SJSA1 (cell line): ENCODE measurements at places on chromosomes 11 and 22. TPM values are rescaled to one million over a fixed set of nuclear protein-coding genes. Genes with fewer than 3 reads are reported as not detected.
A peak's percentile ranks its signal among the peaks of the same experiment; 100 is the strongest.

The CLDN25 gene
- total RNA-seq = not detected in 2 replicates

The MMP8 gene
- total RNA-seq = not detected in 2 replicates

The VSIG10L2 gene
- not detected in 2 replicates for total RNA-seq

The MYO7A gene
- not detected in 2 replicates for total RNA-seq

The RAPSN gene
- 0.34 TPM in 1 of 2 replicates, not detected in the other for total RNA-seq

- no peak for DNase-seq
- H3K27ac ChIP-seq = no peak overlapping the region
- H3K4me1 ChIP-seq = no peaks in the 10 kb centered on the region
- peaks cover 4% of the 10 kb centered on the region; the same call in 1 of the 2 replicates for H3K27me3 ChIP-seq
Observed at GRCh38 chr22:17305076-17305475, 64.2 kb upstream of the CECR2 start.

DNA sequence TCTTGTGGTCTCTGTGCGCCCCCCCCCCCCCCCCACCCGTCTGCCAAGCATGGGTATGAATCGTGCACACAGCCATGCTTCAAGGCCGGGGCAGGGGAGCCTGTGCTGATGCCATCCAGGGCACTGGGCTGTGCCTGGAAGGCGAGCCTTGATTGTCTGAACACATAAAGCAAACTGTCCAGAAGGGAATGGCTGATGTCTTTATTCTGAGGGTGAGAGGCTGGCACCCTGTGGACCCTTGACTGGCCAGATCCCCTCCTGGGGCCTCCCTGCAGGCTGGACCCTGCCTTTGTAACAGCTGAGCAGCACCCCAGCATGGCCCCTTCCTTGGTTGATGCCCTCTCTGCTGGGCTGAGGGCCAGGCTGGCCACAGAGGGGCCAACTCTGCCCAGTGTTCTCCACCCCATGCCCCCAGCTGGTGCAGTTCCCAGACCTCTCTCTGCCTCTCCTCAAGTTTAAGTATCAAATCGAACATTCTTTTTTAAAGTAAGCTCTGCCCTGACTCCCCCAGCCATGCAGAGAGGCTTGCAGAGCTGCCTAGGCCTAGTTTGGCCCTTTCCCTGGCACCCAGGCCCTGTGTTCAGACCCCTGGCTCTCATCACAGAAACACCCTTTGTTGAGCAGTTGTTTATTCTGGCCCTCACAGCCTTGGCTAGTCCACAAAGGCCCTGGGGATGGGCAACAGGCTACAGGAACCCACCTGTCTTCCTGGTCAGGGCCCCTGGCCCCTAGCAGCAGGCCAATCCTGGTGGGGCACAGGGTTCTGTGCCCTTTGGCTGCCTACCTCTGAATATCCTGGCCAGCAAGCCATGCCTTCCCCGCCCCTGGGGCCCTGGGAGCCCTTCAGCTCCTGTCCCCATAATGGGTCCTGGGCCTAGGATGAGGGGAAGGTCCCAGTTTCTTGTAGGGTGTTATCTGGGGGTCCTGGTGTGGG, 3.9 kb upstream of the RANBP1 start:
- no peak overlapping the region for H3K27ac ChIP-seq
- H3K36me3 ChIP-seq = peaks cover 96% of the 10 kb centered on the region
- H3K4me3 ChIP-seq = no peak overlapping the region
- peaks cover 11% of the 10 kb centered on the region for H3K4me1 ChIP-seq
- H3K27me3 ChIP-seq = no peaks in the 10 kb centered on the region

GRCh38 chr11:99535406-99535805, 514.7 kb downstream of the CNTN5 start:
- H3K27ac ChIP-seq = no peak overlapping the region
- no peaks in the 10 kb centered on the region for H3K4me1 ChIP-seq
- DNase-seq = no peak
- H3K27me3 ChIP-seq = no peaks in the 10 kb centered on the region
- H3K36me3 ChIP-seq = no peaks in the 10 kb centered on the region

GRCh38 chr22:31347251-31348008, 1.3 kb upstream of the PATZ1 start:
- H3K4me3 ChIP-seq = peak overlapping the region; percentile 71
- peak overlapping the region; percentile 57 for H3K27ac ChIP-seq
- DNase-seq = peak; percentile 67
- no peaks in the 10 kb centered on the region for H3K27me3 ChIP-seq
- peaks cover 39% of the 10 kb centered on the region for H3K4me1 ChIP-seq
- peaks cover 27% of the 10 kb centered on the region for H3K36me3 ChIP-seq

DNA sequence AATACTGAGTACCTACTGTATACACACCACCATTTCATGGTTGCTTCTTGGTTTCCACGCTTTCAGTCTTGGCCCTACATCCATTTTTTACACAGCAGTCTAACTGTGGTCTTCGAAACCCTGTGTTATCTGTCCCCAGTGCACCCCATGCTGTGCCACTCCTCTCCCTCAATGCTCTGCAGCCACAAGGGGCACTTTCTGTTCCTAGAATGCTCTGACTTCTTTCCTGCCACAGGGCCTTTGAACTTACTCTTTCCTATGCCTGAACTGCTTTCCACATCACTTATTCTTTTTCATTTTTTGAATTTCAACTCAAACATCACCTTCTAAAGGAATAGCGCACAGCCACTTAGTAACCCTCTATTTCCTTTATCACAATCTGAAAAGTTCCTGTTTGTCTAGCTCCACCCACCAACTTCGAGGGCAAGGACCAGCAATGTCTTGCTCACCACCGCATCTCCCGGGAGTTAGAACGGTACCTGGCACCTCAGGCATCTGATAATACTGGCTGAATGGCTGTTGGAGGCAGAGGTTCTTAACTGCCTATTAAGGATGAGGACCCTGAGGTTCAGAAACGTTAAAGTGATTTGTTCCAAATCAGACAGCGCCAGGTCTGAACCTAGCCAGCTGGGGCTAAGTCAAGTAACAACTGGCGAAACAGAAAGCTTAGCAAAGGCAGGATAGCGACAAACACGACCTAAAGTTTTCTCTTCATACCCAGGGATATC, 568 bp downstream of the ALG8 start:
- H3K27me3 ChIP-seq = no peaks in the 10 kb centered on the region
- H3K36me3 ChIP-seq = 0 out of 2 replicates have a peak, but pooled peaks cover 4% of the 10 kb centered on the region
- H3K4me3 ChIP-seq = peak overlapping the region; percentile 58
- DNase-seq = no peak
- peak overlapping the region; percentile 74 for H3K27ac ChIP-seq
- 0 out of 2 replicates have a peak, but pooled peaks cover 10% of the 10 kb centered on the region for H3K4me1 ChIP-seq

DNA sequence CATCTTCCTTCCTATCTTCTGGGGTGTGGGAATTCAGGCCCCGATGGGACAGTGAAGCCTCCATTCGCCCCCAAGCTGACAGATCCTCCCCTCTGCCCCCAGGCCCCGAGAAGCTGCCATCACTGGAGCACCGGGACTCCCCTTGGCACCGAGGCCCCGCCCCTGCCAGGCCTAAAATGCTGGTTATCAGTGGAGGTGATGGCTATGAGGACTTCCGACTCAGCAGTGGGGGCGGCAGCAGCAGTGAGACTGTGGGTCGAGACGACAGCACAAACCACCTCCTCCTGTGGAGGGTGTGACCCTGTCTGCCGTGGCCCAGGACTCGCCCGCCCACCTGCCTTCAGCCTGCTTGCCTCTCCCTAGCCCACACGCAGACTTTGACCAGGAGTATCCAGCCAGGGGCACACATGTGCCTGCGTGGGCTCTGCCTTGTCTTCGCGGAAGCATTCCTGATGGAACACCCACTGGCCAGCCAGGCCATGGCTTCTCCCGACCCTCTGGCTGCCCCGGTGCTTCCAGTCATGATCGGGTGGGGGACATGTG, 8.6 kb upstream of the RELT start:
- H3K27me3 ChIP-seq = no peaks in the 10 kb centered on the region
- H3K4me1 ChIP-seq = no peaks in the 10 kb centered on the region
- no peak for DNase-seq

GRCh38 chr11:2760196-2760871, 60.5 kb upstream of the KCNQ1OT1 start:
- H3K36me3 ChIP-seq = no peaks in the 10 kb centered on the region
- no peak for DNase-seq
- H3K27ac ChIP-seq = no peak overlapping the region
- no peak overlapping the region for H3K4me3 ChIP-seq
- H3K4me1 ChIP-seq = no peaks in the 10 kb centered on the region
- H3K27me3 ChIP-seq = 0 out of 2 replicates have a peak, but pooled peaks cover 3% of the 10 kb centered on the region

- no peak overlapping the region for H3K27ac ChIP-seq
- H3K27me3 ChIP-seq = no peaks in the 10 kb centered on the region
- peaks cover 20% of the 10 kb centered on the region for H3K4me1 ChIP-seq
- peak overlapping the region; percentile 74 for H3K4me3 ChIP-seq
Observed at GRCh38 chr22:41801147-41801819, 804 bp downstream of the CCDC134 start.

GRCh38 chr11:92790366-92790765, 179.1 kb upstream of the MTNR1B start:
- no peak for DNase-seq
- H3K27me3 ChIP-seq = no peaks in the 10 kb centered on the region
- H3K4me3 ChIP-seq = no peak overlapping the region
- H3K4me1 ChIP-seq = no peaks in the 10 kb centered on the region

DNA sequence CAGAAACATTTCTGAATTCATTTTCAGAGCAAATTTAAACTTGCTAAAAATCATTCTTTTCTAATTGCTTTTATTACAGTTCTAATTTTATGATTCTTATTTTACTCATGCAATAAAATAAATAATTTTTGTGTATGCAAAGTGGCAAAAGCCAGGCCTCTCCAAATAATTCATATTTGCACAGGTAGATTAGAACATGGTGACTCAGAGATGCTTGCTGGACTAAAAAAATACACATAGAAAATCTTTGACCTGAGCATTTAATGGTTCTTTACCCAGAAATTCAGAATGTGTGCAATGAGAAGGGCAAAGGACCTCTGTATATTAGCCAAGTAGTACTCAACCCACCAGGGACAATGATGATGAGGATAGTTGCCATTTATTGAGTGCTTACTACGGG, 15.3 kb downstream of the MAP6 start:
- H3K4me1 ChIP-seq = no peaks in the 10 kb centered on the region
- H3K36me3 ChIP-seq = no peaks in the 10 kb centered on the region

- no peaks in the 10 kb centered on the region for H3K27me3 ChIP-seq
- H3K27ac ChIP-seq = peak overlapping the region; percentile 34
- peaks cover 16% of the 10 kb centered on the region for H3K4me1 ChIP-seq
- no peaks in the 10 kb centered on the region for H3K36me3 ChIP-seq
Observed at GRCh38 chr11:12606597-12606996, 67.6 kb upstream of the TEAD1 start.
